NCI-H2171 treated with DMSO at 0.1 percent for 48 hours (cell line): ENCODE measurements at places on chromosomes 2 and 18.

GRCh38 chr2:171794918-171795317 lies 99.1 kb downstream of the SLC25A12 start:
- no peak for DNase-seq

DNA sequence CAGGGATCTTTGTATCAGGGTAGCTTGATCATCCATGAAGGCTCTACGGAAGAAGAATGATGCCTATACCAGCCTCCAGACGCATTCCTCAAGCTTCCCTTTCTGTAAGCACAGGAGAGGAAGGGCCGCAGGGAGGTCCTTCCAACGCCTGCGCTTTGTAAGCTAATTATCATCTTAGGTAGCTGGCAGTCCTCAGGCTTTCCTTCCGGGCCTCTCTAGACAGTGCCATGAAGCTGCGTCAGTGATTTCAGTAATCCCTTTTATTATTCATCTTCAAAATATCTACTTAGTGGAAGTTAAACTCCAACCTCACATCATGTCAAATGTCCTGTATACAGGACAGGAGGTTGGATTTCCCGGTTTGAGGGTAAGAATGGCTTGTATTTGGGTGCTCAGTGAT lies 92.3 kb downstream of the ETAA1 start:
- DNase-seq, result no peak

DNA sequence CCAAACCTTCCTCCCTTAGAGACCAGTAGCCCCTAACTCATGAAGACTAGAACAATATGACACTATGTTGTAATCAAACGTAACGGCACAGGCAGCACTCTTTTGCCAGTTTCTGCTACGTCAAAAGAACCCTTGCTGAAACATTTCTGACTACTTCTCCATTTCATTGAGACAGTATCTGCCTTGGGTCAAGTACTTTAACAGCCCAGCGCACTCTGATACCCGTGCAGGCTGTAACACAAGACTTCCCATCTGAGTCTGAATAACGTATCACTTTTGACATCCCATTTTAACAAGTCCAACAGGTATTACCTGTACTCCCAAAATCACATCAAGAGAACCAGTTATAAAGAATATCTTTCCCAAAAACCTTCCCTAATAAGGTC lies 38.4 kb downstream of the TBC1D8 start:
- peak; percentile 33 for DNase-seq

GRCh38 chr18:44341759-44342158 lies 338.9 kb upstream of the SETBP1 start:
- DNase-seq, result no peak

DNA sequence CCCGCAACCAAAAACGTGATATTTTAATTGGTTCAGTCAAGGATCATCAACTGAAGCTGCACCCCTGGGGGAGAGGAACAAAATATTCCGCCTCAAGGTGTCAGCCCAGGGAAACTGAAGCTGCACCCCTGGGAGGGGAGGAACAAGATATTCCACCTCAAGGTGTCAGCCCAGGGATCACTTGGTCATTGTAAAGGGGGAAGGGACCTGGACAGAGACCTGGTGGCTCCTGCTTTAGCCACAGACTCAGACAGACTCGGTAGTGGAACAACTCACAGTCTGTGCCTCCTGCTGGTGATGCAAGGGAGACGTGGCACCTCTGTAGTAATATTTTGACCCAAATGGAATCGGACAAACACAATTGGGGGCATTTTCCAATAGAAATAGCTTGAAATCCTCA lies 75.1 kb downstream of the GBX2 start:
- no peak for DNase-seq

DNA sequence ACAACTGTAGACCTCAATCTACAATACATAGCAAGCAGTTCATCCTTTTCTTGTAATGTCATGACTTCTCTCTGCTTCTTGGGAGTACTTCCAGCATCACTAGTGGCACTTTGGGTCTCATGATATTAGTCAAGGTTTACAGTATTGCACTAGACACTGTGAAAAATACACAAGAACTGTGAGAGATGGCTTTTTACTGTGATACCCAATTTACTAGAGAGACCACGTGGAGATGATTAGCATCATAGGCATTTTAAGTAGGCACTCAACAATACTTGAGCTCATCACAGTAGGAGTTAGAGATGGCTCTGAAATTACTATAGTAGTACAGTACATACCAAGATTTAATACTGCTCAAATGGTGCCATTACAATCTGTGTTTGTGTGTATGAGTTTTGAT lies 112.8 kb upstream of the EML6 start:
- no peak for DNase-seq

GRCh38 chr2:108271691-108272253 lies 16.9 kb upstream of the SULT1C2 start:
- DNase-seq, result no peak

GRCh38 chr2:61263830-61264229 lies 101.8 kb downstream of the C2orf74 start:
- DNase-seq, result no peak

DNA sequence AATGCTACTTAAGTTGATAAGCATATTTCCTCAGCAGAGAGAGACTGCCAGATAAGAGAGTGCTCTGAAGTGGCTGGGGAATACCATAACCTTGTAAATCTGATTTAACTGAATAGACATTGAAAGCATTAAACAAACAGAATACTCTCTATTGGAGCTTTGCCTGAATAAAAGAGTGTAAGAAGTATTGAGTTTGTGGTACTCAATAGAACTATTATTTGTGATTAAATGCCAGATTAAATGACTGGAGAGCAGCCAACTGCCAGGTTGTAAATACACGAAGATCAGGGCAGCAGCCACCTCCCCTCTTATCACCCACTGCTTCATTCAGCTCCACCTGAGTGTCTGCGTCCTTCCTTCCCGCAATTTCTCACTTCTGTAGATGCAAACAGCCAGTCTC lies 373.6 kb downstream of the DCDC2C start:
- DNase-seq, result no peak

- no peak for DNase-seq
Observed at GRCh38 chr2:220857368-220857767, 714.7 kb downstream of the EPHA4 start.

- DNase-seq, result no peak
Observed at GRCh38 chr2:214839464-214839863, 30.0 kb upstream of the BARD1 start.

GRCh38 chr2:120275617-120276400 lies 23.2 kb downstream of the RALB start:
- peak; percentile 40 for DNase-seq

- no peak for DNase-seq
Observed at GRCh38 chr2:189536830-189537229, 43.8 kb downstream of the SLC40A1 start.

- DNase-seq, result peak; percentile 68
Observed at GRCh38 chr2:201795607-201796477, 10.5 kb upstream of the CDK15 start.

DNA sequence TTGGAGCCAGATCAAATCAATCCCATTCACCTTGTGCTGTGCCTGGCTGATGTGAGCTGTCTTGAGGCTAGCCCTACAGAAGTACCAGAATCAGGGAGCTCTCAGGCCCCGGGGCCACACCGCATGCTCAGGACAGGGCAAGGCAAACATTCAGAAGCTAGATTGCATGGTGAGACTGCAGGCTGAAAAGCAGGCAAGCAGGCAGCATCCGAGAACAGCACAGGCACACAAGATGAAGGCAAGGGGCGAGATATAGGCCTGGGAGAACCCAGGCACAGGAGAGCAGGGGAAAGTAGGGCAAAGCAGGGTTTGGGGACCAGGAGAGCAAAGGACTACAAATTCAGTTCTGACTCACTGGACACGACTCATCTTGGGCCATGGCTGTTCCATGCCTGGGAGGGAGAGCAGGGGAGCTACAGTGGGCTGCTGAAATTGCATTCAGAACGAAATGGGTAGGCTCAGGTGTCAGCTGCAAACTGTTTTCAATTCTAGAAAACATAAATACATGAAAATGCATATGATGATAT lies 59.6 kb downstream of the GALNT14 start:
- DNase-seq, result no peak

DNA sequence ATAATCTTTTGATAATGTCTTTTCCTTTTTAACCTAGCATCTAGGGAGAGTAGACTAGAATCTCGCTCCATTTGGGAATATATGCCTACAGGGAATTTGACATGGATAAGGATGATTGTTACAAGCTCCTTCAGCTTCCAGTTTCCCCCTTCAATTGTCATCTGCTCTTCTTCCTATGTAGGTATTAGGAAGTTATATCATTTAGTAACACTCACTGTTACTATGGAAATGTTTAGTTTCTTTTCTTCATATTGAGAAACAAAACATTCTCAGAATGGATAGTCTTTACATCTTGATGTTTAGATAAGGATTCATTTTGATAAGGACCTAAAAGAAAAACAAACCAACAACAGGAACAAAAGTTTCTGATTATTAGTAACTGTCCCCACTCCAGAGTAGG lies 127.6 kb downstream of the PHLPP1 start:
- no peak for DNase-seq

DNA sequence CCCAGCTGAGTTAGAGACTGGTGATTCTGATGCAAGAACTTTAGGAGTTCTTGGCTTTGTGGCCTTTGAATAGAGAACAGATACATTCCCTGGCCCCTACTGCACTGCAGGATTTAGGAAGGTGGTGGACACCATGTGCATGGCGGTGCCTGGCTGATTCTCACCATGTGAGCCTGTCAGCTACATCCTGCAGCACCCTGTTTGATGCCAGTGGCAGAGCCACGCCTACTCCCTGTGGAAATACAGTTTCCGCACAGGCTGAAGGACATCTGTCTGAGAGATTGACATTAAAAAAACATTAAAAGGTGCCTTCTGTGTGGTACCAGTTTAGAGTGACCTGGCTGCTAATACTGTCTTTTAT lies 50.0 kb downstream of the KCNE4 start:
- peak; percentile 46 for DNase-seq

DNA sequence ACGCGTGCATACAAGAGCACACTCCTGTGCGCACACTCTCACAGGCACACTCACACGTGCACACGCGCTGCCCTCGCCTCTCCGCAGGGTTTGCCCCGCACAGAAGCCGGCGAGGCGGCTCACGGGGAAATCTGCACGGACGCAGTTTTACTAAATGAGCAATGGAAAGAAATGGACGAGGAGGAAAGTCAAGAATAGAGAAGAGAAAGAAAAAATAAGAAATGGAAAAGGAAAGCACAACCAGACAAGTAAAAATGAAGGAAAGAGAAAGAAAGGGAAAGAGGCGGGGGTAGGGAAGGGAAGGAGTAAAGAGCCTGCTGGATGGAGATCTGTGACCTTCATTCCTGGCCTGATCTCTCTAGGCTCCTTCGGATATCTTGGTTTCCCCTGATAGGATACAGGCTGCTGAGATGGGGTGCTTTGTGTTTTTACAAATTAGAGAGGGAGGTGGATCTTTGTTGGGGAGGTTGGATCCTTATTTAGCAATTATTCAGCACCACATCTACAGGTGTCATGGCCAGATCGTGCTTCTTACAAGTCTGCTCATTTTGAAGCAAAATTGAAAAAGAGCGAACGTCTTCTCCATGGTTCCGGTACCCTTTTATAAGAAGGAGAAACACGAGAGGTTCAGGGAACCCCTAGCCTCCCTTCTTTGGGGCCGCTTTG lies 693 bp upstream of the LRP2 start:
- DNase-seq, result peak; percentile 37

- no peak for DNase-seq
Observed at GRCh38 chr2:133107058-133107815, 437.2 kb upstream of the LYPD1 start.

- no peak for DNase-seq
Observed at GRCh38 chr18:46096651-46097300, 1.3 kb downstream of the ATP5F1A start.

GRCh38 chr2:108575132-108575966 lies 41.1 kb downstream of the LIMS1 start:
- DNase-seq, result peak; percentile 41

GRCh38 chr2:191012845-191013681 lies 908 bp downstream of the STAT1 start:
- no peak for DNase-seq

DNA sequence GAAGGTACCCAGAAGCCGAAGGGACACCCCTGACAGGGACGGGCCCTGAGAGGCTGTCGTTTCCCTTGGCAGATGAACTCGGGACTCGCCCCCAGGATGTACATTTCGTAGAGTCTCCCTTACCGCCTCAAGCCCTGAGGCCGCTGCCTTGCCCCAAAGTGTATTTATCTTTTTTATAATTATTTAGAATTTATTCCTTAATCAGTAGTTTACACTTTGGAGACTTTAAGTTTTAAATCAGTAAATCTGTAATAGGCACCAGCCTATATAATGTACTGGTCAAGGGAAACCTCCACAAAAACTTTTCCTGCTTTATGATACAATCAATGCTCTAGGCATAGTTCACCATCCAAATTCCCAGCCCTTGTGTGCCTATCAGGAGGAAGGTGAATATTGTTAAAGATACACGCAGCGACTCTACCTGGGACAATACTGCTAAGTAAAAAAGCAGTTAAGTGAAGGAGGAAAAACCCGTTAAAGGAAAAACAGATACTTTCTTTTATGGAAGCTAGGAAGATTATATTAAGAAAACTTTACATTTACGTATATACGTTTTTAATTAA lies 848 bp downstream of the VRK2 start:
- DNase-seq, result no peak

DNA sequence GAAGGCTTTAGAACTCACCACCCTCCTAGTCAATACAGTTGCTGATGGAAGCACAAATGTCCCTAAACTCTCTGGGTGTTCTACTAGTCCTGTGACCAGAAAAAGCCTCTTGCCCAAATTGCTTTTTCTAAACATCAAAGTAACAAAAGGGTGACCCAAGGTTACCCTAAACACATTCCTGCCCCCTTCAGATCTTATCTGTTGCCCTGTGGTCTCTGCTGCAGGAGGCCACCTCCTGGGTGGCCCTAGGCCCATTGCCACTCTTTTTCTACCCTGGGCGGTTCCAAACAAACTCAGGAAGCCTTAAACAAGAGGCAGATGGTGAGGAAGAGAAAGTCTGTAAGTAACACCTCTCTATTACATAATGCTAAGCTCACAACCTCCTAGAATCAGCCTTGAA lies 3.3 kb downstream of the RNF152 start:
- DNase-seq, result no peak

GRCh38 chr2:239583879-239584859 lies 183.3 kb upstream of the HDAC4 start:
- no peak for DNase-seq

DNA sequence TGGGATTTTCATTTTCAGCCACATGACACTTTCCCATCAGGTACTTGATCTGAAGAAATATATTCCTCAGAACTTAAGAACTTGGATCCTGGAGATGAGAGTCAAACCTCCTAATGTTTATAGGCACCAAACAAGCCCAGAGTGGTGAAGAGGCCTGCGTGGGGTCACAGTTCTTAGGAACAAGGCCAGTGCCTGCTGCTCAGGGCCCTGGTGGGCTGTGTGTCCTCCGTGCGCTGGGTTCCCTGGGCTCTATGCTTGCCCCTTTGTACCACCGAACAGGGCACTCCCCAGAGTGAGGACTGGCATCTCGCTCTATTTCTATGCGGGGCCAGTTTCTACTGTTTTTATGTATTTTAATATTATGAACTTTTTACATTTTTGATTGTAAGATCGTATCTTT lies 76.0 kb upstream of the RBM44 start:
- DNase-seq, result no peak
